ENCODE measurements at places on chromosomes 11 and 22. TPM values are rescaled to one million over a fixed set of nuclear protein-coding genes. Genes with fewer than 3 reads are reported as not detected.

PPFIBP2 gene
- 17.2 TPM for total RNA-seq

ZNF74 gene
- 7.9 TPM for total RNA-seq

OR8D4 gene
- not detected for total RNA-seq

ACAD8 gene
- 17.9 TPM for total RNA-seq

MS4A14 gene
- total RNA-seq = not detected

MIOX gene
- 0.10 TPM for total RNA-seq

IL18 gene
- 0.23 TPM for total RNA-seq

TUB gene
- 16.4 TPM for total RNA-seq

JAML gene
- total RNA-seq = not detected

FOLR1 gene
- total RNA-seq = not detected

IGSF9B gene
- 2.2 TPM for total RNA-seq

ABTB2 gene
- total RNA-seq = 9.9 TPM

GDPD4 gene
- not detected for total RNA-seq

SLCO2B1 gene
- 0.03 TPM for total RNA-seq

SLC1A2 gene
- 1.9 TPM for total RNA-seq

E2F8 gene
- 0.13 TPM for total RNA-seq

LRRC74B gene
- total RNA-seq = not detected

BATF2 gene
- total RNA-seq = 0.13 TPM

CNTN5 gene
- total RNA-seq = 1.1 TPM

MED15 gene
- 40.7 TPM for total RNA-seq

INPP5J gene
- total RNA-seq = 0.46 TPM

ACRV1 gene
- total RNA-seq = not detected

MUC6 gene
- not detected for total RNA-seq

ANGPTL5 gene
- not detected for total RNA-seq

DDX25 gene
- not detected for total RNA-seq

GAL3ST1 gene
- 0.23 TPM for total RNA-seq

GPHA2 gene
- not detected for total RNA-seq

SLC25A17 gene
- total RNA-seq = 13.9 TPM

TCN2 gene
- total RNA-seq = 7.4 TPM

PAK1 gene
- total RNA-seq = 21.4 TPM

CERK gene
- 67.2 TPM for total RNA-seq

MMP12 gene
- 0.17 TPM for total RNA-seq

CBLIF gene
- total RNA-seq = not detected

CCDC116 gene
- 0.20 TPM for total RNA-seq

KRTAP5-7 gene
- not detected for total RNA-seq

CRYBB3 gene
- not detected for total RNA-seq

FBLN1 gene
- total RNA-seq = 150 TPM

SPON1 gene
- 30.5 TPM for total RNA-seq

SLC17A6 gene
- not detected for total RNA-seq

SNX32 gene
- total RNA-seq = 4.0 TPM

AIP gene
- total RNA-seq = 89.2 TPM

LMNTD2 gene
- total RNA-seq = 0.73 TPM

AMPD3 gene
- total RNA-seq = 5.8 TPM

RHOD gene
- 10.6 TPM for total RNA-seq

USH1C gene
- not detected for total RNA-seq

RBMXL2 gene
- total RNA-seq = not detected

HRAS gene
- 46.1 TPM for total RNA-seq

ZNF215 gene
- 3.8 TPM for total RNA-seq

CCDC88B gene
- 1.2 TPM for total RNA-seq

MAPK11 gene
- 2.9 TPM for total RNA-seq

ENTHD1 gene
- not detected for total RNA-seq

All from smooth muscle cell of the pulmonary artery (primary cell).